ENCODE measurements at places on chromosomes 12 and 14.

DNA sequence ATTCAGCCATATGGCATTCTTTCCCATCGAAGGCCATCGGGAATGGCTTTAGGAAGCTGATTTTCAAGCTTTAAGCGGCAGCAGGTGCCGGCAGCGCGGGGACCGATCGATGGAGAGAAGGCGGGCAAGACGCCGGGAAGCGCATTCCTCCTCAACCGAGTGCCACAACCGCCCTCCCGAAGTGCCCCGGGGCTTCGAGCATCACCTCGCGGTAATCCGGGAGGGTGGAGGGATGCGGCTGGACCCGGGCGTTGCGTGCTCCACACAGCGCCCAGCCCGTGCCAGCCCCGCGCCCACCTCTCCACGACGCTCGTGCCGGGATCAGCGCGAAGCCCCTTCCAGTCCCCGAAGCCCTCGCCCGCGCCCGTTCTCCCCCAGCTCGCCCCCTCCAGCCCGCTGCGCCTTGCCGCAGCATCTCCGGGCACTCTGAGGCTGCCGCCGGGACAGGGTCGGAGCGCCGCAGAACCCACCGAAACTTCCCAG is 3.2 kb downstream of the USP44 start:
- no peak for DNase-seq

- DNase-seq: no peak
These were observed 30.5 kb upstream of the PLEKHG3 start for GRCh38 chr14:64673748-64674147.

DNA sequence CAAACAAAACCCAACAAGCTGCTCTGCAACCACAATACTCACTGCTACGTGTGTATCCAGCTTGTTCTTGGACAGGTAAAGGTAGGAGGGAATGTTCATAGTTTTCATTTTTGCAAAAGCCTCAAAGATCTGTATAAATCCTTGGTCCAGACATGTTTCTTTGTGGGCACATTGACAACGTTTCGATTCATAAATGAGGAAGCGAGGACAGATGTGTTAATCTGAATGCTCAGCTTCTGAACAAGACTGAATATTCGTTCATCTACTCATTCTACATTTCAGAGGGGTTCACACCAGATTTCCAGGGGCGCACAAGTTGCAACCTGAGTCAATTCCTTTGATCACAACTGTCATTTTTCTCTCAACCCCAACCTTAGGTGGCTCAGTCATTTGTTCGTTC is 134.4 kb downstream of the LLPH start:
- DNase-seq: no peak

DNA sequence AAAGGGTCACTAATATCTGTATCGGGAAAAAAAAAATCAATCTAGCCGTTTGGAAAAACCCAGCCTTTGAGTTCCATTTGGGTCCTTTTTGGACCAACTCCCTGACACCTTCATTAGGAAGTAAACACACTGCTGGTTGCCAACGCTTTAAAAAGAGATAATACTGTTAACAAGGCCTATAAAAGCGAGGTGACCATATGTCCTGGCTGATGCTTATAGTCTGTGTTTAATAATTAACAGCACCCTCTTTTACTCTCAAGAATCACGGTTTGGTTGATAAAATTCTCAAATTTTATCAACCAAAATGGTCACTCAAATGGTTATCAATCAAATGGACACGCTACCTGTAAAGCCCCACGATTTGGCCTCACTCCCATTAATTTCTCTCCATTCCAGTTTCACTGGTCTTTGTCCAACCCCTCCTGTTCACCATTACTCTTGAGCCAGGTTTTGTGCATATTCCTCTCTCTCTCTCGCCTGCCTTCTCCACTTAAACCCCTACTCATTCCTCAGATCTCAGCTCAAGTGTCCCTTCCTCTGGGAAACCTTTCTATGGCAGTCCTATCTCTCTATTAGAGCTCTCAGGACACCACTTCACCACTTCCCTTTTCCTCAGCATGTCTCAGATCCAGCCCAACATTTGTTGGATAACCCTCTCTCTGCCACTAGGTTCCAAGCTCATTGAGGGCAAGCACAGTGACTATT is 9.5 kb downstream of the BTG1 start:
- no peak for DNase-seq

DNA sequence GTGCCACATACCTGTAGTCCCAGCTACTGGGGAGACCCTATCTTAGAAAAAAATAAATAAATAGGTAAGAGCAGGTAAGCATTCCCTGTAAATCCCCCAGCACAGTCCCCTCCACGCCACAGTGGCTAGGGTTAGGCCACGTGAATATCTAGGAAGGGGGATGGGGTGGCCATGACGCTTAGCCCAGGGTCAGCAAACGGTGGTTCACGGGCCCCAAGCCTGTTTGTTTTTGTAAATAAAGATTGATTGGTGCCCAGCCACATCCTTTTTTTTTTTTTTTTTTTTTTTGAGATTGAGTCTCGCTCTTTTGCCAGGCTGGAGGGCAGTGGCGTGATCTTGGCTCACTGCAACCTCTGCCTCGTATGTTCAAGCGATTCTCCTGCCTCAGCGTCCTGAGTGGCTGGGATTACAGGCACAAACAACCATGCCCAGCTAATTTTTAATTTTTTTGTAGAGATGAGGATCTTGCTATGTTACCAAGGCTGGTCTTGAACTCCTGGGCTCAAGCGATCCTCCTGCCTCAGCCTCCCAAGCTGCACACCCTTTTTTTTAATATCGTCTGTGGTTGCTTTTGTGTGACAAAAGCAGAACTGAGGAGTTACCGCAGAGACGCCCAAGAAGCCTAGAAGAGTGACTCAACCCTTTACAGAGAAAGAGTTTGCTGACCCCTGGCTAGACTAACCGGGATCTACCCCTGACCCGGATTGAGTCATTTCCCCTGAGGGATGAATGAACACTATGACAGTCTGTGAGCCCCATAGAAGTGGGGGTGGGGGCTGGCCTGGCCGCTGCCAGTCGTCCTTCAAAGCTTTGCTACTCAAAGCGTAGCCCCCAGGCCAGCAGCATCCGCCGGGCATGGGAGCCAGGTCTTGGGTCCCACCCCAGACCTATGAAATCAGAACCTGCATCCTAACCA is 113.7 kb upstream of the NCOR2 start:
- peak; percentile 90 for DNase-seq

DNA sequence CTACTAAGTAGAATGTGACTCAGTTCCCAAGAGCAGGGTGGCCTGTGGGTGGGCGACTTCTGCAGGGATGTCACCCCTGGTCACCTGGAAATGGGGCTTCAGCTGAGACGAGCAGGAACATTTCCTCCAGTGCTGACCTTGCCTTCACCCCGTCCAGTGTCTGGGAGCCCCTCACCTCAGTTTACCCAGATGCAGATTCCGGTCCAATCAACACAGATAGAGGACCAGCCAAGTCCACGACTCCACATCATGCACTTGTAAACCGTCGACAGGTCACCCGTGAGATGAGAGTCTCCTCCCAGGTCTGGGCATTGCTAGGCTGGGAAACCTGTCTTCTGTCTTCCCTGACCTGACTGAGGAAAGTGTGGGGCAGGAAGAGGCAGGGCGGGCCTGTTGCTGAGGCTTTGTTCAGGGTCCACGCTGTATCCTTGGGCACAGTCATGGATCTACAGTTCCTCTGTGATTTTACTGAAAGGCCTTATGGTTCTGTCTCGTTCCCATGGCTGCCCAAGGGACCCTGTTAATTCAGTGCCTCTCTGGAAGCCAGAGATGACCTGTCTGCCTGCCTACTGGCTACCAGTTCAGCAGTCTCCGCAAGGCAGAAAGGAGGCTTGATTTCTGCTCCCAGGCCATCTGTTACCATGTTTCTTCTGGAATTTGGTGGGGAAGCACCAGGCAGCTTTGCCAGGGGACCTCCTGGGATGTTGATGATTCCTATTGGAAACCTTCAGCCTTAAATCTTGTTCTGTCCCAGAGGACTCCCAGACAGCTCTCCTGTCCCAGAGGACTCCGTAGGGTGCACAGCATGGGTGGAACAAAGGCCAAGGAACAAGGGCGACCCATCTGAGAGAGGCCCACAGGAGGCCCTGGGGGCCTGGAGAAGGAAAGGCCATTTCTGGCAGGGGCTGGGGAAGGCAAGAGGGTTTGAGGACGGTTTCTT is 288.5 kb upstream of the RTL1 start:
- DNase-seq: no peak

GRCh38 chr12:6736754-6737153 is 12.9 kb downstream of the COPS7A start:
- DNase-seq: no peak

GRCh38 chr14:41280745-41281144 is 325.9 kb upstream of the LRFN5 start:
- no peak for DNase-seq
